ENCODE measurements at places on chromosomes 16 and 17.
A peak's percentile ranks its signal among the peaks of the same experiment; 100 is the strongest.

GRCh38 chr16:49631187-49632041 is 224.5 kb downstream of the ZNF423 start:
- DNase-seq, result peak; percentile 81

DNA sequence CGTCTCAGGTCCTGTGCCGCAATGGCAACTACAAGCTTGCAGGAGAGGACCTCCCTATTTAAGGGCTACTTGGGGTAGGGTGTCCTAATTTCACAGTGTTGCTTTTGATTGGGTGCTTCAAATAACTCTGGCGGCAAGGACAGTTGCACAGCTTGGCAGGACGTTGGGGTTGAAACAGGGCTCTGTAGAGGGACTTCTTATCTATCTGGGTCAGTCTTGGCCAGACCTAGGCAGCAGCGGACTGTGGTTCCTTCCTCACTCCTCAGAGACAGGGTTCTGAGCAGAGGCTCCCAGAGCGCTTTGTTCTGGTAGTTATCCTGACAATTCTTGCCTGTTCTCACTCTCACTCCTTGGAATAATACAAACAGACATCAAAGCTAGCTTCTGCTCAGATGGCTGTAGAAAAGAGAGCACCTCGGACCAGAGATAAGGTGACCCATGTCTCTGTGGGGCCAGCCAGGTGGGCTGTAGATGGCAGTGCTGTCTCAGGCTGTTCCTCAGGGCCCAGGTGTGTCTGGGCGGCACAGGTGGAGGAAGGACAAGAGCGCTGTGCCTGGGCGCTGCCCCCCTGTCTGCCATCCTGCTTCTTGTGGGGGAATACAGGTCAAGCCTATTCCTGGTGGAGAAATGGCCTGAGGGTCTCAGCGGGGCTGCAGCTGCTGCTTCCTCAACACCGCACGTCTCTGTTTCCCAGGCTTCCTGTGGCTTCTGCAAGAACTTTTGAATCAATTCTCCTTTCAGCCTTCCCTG is 61.0 kb downstream of the PLD6 start:
- no peak for DNase-seq

- no peak for DNase-seq
These were observed 41.1 kb upstream of the DHX8 start for GRCh38 chr17:43442711-43443110.

DNA sequence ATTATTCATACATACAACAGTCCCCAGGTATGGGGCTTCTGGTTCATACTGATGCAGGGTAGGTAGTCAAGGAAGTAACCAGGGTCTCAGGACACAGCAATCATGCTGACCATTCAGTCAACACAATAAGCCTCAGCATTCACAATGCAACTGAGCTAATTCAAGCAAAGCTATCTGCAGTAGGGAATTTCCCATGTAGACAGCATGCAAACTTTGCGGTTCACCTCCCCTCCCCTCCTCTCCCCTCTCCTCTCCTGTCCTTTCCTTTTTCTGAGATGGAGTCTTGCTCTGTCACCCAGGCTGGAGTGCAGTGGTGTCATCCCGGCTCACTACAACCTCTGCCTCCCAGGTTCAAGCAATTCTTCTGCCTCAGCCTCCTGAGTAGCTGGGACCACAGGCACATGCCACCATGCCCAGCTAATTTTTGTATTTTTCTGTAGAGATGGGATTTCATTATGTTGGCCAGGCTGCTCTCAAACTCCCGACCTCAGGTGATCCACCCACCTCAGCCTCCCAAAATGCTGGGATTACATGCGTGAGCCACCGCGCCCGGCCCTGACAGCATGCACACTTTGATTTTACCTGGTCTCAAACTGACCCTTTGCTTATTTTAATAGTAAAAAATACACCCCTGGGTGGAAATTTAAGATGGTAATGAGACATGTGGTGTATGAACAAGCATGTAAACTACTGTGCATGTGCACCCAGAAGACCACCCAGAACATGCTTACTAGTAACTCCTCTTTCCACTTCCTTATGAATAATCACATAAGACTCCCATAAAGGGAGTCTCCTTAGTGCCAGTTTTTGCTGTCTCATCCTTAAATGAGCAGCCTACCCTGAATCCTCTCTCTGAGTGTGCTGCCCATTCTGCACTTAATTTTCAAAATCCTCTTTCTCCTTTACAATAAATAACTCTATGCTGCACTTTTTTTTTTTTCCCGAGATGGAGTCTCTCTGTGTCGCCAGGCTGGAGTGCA is 9.3 kb upstream of the RNF135 start:
- no peak for DNase-seq

DNA sequence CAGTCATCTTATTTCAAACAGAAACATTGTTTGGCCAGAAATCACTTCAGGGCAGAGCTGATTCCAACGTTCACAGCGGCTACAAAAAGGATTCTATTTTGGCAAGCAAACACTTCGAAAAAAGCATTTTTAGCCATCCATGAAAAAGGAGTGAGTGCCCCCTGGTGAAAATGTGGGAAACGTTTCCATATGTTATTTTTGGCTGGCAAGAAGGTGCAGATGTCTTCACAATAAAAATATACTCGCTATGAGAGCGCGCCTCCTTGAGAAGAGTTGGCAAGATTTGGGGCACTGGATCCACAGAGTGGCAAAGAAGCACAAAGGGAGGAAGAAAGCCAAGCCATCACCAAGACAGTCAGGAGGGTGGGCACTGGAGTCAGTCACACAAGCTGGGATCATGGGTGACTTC is 191.1 kb downstream of the CHD9NB start:
- DNase-seq, result no peak

GRCh38 chr17:17492571-17492970 is 3.6 kb downstream of the RASD1 start:
- no peak for DNase-seq

- no peak for DNase-seq
These were observed 24.0 kb downstream of the SYCE1L start for GRCh38 chr16:77223184-77223583.

DNA sequence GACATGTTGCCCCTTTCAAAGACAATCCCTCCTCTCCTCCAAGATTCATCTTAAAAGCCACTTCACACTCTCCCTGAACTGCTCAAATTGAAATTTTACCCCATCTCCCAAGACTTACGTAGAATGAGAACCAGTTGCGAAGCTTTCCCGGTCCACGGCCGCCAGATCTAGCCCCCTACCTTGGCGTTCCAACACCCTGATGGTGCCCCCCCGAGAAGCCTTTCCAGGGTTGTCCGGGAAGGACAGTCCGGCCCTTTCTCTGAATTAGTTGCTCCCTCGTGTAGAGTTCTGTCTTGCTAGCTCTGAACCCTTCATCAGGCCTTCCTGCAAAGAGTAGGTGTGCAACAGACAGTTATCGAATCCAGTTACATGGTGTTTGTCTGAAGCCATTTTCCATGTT is 60.0 kb upstream of the DNAH17 start:
- no peak for DNase-seq

DNA sequence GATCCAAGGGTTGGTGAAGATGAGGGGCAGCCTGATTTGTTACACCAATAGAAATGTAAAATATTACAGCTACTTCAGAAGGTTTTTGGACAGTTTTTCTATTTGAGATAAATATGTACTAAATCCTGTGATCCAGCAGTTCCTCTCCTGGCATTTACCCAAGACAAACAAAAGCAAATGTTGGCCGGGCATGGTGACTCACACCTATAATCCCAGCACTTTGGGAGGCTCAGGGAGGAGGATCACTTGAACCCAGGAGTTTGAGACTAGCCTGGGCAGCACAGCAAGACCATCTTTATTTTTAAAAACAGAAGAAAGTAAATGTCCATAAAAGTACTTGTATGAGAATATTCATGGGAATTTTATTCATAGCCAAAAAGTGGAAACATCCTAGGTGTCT is 64.8 kb upstream of the MRC2 start:
- DNase-seq, result no peak

- no peak for DNase-seq
These were observed 6.8 kb upstream of the FOXN1 start for GRCh38 chr17:28499364-28499664.

DNA sequence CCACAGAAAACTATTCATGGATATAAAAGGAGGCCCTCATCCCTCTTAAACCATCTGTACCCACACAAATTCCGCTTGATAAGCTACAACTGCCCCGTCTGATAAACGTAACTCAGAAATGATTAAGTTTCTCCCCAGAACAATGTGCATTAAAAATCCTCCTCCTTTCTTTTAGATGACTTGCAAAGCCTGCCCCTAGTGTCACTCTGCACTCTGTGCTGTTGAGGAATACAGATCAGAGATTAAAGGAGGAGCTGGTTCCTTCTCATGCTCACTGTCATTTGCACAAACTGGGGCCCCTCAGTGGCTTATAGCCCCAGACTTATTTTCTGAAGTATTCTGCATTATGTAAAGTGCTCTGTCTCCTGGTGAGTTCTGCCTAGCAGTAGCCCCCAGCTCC is 33.3 kb downstream of the CDRT15 start:
- DNase-seq, result no peak

DNA sequence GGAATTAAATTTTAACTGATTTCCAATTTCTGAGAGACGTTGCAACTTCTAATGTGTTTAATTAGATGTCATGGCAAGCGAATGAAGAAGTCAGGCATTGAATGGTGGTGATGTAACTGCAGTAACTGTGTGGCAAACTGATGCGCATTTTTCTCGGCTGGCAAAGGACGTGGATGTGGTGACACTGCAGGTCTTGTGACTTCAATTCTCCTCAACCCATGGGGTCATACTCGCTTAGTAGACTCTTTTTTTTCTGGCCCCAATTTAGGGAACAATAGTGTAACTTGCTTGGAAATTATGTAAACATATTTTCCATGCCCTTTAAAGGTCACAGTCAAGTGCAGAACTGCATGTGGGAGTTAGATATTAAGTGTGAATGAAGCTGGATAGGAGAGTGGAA is 1.9 kb upstream of the FAM20A start:
- no peak for DNase-seq

- no peak for DNase-seq
These were observed 55.1 kb upstream of the CORO6 start for GRCh38 chr17:29677824-29678223.

DNA sequence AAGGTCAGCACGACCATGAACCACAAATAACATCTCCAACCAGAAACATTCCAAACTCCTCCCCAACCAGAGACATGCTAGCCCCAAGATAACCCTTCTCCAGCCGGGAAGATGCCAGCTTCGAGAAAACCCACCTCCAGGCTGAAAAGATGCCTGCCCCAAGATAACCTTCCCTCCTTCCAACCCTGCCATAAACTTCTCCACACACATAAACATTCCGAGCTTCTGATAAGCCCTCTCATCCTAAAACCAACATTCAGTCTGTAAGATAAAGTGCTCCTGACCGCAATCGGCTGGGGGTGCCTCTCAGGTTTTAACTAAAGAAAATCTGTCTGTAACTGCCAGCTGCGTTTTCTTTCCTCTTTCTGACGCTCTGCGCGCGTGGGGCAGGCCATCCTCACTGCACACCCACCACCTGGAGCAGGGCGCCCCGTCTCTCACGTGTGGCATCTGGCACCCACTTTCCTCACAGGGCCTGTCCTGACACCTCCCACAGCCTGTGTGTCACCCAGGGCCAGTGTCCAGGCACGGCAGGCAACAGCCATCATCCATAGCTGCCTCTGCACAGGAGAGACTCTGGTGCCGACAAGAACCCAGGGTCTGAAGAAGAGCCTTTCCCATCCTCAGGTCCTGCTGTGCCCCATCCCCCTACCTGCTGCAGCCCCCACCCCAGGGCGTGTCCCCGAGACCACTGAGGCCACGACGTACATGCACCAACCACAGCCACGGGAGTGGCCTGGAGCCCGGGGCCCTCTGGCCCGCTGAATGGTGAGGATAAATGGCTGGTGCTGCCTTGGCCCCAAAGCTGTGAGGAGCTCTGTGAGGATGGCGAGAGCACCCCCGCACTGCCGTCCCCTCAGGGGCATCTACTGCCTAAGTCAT is 3.7 kb downstream of the TEPSIN start:
- no peak for DNase-seq

DNA sequence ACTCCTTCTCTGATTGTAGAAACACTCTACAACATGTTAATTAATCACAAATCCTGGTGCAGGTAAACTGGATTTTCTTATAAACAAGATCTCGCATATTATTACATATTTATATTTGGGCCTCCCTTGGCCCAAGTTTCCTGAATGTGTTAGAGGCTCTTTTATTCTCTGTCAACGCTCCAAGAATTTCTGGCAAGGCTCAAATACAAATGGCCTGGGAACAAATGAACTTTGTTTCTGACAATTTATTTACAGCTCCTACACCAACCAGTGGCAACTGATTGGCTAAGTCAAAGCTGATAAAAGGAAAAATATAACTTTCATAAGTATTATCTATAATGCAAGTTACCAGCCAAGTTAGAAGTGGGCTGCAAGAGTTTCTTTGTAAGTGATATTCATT is 64.9 kb upstream of the CORO6 start:
- DNase-seq, result no peak

DNA sequence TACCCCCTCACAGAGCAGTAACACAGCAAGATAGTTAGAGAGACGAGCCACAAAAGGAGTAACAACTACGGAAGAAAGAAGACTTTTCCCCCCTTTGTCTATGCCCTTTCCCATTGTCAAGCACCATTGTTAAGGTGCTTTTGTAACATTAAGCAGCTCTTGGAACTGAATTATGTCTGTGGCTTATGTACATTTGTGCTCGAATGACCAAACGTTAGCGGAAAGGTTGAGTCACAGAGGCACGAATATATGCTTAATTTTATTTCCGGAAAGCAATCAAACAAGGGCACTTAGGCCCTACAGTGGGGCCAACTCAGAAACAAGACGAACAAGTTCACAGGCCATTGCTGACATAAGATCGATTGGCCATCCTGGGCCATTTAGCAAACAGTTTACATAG is 109.5 kb downstream of the ANKFN1 start:
- no peak for DNase-seq

DNA sequence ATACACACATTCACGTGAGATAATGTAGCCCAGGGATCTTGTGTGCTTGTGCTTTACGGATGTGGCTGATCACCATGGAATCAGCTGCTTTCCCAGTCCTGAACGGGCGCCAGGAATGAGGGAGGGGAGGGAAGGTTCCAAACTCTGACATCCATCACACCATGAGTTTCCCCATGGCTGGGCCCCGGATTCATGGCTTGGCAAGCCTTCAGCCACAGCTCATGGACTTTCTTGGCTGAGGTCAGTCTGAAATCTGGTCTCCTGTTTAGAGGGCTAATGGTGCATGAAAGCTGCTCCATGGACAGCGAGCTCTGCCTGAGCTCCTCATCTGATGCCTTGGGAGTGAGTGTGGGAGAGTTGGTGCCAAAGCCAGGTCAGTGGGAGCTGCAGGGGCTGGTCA is 767.6 kb upstream of the EEF2KMT start:
- DNase-seq, result no peak

DNA sequence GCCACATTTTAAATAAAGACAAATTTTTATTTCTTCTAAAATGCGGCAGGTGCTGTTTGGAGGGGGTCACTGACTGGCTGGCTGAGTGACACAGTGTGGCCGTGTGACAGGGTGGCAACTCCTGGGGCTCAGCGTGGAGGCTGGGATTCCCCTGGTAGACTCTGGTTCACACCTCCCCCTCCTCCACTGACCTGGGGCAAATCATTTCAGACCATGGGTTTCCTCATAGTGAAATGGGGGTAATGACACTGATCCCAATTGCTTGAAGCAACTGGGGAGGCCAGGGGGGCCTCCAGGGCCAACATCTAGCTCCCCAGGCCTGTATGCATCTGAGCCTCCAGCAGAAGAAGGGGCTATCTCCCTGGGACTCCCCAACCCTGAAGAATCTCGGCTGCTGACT is 6.6 kb downstream of the HSD11B2 start:
- no peak for DNase-seq
